Hypothalamus (tissue), 51 donors: ENCODE measurements at places on chromosomes 12 and 14.

DNA sequence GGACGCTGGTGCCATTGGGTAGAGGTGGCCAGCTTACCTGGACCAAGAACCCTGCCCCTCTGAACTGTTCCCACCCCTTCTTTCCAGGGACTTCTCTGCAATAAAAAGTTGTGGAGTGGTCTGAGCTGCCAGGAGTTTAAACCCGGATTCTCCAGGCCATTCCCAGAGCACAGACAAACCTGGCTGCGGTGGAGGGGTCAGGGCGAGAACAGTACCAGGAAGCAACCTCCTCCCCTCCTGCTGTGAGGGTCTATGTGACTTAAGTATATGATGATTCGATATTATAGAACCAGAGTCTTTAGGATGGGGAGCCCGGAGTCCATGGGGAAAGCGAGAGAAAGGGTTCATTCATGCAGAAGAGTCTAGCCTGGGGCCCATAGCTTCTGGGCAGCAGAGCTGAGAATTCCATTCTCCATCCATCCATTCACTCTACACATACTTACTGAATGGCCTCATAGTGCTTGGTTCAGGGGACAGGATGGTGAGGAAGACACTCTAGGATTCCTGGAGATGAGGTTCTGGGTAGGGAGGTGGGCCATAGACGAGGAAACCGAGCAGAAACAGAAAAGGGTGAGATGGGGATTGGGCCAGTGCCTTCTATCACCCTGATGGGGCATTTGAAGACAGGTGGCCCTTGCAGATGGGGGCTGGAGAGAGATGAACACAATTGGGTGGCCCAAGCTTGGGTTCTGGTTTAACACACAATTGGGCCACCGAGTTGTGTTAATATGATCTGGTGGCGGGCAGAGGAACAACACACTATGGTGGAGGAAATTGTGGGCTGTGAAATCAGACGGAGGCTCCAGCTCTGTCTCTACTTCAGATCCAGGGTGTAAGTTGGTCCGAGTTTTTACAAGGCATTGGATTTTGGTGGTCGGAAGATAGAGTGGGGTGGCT, 5.2 kb downstream of the KRT86 start:
- no peak for DNase-seq

DNA sequence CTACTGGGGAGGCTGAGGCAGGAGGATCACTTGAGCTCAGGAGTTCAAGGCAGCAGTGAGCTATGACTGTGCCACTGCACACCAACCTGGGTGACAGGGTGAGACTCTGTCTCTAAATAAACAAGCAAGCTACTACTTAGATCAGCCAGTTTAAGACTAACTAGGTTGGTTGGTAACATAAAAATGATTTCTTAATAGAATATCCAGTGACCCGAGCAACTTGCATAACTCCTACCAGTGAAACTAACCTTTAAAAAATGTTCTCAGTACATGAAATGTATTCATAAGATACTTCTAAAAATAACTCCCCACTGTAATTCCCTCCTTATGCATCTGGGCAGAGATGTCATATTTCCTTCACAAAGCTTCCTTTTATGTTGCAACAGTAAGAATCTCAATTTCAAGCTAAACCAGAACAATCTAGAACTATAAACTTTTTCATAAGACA, 15.9 kb downstream of the TAOK3 start:
- no peak for DNase-seq

DNA sequence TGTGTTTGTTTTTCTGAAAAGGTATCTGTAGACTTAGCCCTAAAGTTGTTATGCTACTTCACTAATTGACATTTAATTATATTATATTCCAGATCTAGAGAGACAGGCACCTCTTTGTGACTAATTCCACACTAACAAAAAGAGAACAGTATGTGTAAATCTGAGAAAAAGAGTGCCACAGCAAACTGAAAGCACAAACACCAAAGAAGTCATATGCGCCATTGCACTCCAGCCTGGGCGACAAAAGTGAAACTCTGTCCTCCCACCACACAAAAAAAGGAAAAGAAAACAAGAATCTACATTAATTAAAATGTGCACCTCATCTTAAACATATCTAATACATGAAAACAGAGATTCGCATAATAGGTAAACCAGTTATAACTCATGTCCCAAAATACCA, 4.4 kb upstream of the CSRNP2 start:
- DNase-seq = no peak

DNA sequence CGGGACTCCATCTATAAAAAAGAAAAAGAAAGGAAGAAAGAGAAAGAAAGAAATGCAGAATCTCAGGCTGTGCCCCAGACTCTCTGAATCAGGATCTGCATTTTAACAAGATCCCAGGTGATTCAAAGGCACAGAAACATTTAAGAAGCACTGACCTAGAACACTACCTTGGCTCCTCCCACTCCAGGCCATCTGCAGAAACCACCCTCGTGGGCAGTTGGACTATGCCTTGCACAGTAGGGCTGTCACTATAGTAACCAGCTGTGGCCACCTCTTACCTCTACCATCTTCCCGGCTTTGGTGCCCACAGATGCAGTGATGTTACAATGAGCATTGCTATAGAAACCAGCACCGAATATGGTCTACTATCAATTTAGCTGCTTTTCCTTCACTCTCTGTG, 110.9 kb upstream of the PWP1 start:
- no peak for DNase-seq

DNA sequence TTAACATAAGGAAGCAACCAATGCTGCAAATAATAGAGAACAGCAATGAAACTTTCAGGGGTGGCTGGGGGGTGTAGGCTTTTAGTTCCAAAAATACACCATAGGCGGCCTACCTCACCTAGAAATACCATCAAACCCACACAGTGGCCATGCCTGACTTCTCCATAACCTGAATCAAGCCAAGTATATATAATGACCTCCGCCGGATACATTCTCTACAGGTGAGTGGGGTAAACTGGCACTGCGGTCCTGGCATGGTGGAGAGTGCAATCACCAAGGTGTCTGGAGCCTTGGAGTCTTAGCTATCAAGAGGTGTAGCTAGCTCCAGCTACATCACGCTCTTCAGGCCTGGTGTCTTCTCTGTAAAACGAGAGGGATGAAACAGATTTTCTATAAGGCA, 1.2 kb downstream of the ZBTB25 start:
- DNase-seq = no peak

DNA sequence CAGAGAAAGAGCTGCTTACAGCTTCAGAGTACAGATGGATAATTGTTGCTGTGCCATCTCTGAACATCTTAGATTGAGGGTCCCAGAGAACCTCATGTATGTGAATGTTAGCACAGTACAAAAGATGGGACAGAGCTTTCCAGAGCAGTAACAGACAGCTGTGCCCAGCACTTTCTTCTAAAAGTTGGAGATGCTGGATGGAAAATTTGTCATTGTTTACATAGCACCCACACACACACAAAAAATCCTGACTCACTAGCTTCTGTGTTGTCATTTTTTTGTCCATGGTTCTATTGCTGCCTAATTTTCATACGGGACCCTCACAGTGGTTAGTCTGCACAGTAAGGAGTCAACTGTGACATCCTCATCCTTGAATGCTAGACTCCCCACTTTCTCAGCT, 374.7 kb downstream of the DIO2 start:
- DNase-seq = no peak

DNA sequence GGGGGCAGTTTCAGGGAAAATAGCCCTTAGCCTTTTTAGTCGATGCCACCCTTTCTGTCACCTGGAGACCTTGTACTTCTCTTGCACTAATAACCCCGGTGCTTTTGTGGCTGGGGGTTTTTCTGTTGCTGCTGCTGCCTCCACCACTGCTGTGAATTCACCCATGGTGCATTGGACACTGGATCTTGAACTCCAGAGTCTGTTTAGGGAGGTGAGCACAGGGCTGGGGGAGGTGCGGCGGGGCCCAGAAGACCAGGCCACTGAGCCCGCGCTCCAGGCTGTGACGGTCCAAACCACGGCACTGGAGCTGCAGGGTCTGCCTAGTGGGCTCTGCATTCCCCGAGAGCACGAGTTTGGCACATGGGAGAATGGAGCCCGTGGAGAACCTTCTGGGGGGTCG, 100.6 kb downstream of the NINJ2 start:
- no peak for DNase-seq

GRCh38 chr12:1403417-1403816, 191.0 kb downstream of the FBXL14 start:
- no peak for DNase-seq

DNA sequence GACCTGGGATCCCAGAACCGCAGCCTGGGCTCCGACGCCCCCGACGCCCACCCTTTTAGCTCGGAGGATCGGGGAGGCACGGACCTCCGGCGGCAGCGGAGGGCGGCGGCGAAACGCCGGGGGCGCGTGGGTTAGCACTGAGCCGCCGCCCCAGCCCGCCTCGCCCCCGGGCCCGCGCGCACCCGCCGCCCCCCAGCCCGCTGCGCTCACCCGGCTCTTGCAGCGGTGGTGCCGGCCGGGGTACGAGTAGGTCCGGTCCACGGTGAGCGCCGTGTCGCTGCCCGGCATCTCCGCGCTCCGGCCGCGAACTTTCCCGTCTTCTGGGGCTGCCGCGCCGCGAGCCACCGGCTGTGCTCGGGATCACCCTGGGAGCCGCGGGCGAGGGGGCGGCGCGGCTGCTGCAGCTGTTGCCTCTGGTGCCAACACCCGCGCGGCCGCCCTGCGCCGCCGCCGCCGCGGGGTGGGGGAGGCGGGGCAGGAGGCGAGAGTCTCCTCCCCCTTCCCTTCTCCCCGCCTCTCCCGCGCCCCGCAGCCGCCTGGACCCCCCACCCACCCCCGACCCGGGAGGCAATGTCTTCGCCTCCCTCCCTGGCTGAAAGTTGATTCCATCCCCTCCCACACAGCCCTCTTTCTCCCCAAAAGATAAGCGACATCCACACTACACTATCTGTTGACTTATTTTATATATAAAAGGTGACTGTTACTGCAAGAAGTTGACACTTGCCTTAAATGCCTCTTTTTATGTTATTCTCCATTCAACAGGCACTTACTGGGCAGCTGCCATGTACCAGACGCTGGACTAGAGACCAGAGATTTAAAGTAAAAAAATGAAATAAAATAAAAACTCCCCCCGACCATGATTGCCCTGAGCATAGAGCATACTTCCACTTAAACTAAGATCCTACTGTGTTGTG, at the start of gene TMCC3:
TMCC3 (minus strand) TSS at position 415 of the 914 bp plus-strand sequence; CDS start at position 288, 127 bp downstream.
- DNase-seq = peak; percentile 70
